ENCODE measurements at places on chromosomes 11 and 22.

DNA sequence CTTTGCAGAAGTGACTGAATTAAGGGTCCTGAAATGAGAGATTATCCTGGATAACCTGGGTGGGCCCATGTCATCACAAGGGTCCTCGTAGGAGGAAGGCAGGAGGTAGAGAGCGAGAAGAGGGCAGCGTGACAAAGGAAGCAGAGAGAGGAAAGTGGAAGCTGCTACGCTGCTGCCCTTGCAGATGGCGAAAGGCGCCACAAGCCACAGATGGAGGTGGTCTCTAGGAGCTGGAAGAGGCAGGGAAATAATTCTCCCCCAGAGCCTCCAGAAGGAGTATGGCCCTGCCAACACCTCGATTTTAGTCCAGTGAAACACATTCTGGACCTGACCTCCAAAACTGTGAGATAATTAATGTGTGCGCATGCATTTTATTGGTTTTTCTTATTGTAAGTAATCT lies 13.4 kb downstream of the TMEM184B start:
- DNase-seq = no peak

DNA sequence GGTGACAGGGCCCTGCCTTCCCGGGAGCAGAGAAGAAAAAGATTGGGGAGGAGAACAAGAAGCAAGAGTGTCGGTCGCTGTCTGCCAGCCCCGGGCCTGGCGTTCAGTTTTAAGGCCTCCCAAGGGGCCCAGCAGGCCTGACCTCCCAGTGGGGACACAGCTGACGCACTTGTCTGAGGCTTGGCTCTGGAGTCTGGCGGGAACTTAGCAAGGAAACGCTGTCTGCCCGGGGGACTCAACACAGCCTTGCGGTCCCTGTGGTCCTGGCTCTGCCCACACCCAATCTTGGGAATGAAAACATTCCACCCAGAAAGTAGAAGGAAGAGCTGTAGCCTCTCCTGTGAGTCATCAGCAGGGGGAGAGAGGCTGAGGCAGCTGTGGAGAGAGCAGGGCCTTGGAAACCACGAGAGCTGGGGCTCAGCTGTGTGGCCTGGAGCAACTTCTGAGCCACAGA lies 54.4 kb downstream of the TRAF6 start:
- no peak for DNase-seq

DNA sequence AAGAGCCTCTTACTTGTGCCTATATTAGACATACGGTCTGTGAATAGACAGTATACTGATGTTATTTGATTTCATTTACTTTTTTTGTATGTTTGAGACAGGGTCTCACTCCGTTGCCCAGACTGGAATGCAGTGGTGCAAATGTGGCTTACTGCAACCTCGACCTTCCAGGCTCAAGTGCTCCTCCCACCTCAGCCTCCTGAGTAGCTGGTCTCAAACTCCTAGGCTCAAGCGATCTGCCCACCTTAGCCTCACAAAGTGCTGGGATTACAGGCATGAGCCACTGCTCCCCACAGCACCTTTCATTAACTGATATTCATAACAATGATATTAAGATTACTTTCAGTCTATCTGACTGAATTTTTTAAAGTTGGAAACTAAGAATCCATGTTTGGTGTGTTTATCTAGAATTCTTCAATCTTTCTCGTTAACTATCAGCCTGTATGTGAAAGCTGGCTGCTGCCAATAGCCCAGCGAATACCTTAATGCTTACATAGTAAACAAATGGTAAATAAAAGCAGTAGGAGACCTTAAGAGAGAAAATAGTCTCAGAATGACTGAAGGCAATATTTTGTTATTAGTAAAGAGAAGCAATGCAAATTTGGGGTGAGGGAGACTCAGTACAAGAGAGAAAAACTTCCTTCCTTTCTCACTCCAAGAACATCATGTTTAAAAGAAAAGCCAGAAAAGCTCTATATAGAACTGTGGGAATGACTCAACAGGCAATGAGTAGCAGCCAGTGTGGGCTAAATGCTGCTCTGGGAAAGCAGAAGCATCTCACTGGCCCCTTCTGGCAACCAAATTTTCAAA lies 101.9 kb downstream of the MRTFA start:
- DNase-seq = no peak

GRCh38 chr22:38097557-38098409 lies 12.7 kb downstream of the BAIAP2L2 start:
- no peak for DNase-seq

- DNase-seq = no peak
These were observed 44.2 kb downstream of the CERK start for GRCh38 chr22:46693634-46694415.

DNA sequence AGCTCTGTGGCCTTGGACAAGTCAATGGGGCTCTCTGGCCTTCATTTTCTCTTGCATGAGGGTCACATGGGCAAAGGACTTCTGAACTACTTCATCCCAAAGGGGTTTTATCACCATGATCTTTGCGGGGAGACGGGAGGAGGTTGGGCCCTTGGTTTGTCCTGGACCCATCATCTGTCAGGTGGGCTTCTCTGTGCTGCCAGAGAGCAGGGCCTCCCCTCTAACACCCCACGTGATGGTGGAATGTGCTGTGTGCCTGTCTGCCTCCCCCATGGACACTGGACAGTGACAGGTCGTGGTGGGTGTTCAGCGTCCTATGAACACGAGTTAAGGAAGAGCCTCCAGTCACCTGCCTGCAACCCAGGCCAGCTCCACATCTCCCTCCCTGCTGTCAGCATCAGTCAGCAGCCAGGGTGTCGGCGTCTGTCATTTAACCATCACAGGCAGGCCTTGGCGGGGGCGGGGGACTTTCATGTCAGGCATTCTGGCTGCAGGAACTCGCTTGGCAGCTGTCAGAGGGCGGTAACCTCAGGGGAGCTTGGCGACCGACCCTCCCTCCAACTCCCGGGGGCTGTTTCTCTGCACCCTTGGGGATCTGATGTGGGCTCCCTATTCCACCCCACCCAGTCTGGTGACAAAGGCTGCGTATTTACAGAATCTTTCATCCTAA lies 2.6 kb upstream of the SUN2 start:
- peak; percentile 86 for DNase-seq

DNA sequence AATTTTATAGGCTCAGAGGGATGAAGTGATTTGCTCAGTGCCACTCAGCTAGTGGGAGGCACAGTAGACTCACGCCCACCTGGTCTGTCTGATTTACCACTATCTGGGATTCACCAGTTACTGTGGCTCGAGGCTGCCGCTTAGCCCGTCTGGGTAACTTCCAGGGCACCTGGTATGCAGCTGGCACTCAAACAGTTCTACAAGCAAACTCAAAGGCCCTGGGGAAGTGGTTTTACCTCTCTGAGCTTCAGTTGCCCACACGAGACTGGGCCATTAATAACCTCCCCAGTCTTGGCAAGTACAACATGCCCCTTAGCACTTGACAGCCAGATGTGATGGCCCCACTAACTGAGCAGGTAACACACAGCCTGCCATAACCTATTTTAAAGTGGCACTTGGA lies 2.6 kb downstream of the GDPD5 start:
- no peak for DNase-seq

DNA sequence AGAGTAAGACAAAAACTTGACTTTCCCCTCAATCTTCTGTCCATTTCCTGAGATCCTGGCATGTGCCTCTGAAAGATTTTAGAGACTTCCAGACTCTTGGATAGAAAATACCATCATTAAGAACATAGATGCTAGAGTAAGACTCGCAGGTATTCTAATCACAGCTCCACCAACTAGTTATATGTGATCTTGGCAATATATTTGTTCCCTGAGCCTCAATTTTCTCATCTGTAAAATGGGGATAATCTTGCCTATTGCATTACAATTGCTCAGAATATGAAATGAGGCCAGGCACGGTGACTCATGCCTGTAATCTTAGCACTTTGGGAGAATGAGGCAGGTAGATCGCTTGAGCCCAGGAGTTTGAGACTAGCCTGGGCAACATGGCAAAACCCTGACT lies 10.7 kb downstream of the RHOG start:
- DNase-seq = no peak

- DNase-seq = peak; percentile 18
These were observed 7.3 kb downstream of the APOBEC3B start for GRCh38 chr22:38989466-38989865.

- no peak for DNase-seq
These were observed 5.3 kb downstream of the DHCR7 start for GRCh38 chr11:71442880-71443279.

GRCh38 chr11:11090495-11090894 lies 232.6 kb upstream of the ZBED5 start:
- no peak for DNase-seq

DNA sequence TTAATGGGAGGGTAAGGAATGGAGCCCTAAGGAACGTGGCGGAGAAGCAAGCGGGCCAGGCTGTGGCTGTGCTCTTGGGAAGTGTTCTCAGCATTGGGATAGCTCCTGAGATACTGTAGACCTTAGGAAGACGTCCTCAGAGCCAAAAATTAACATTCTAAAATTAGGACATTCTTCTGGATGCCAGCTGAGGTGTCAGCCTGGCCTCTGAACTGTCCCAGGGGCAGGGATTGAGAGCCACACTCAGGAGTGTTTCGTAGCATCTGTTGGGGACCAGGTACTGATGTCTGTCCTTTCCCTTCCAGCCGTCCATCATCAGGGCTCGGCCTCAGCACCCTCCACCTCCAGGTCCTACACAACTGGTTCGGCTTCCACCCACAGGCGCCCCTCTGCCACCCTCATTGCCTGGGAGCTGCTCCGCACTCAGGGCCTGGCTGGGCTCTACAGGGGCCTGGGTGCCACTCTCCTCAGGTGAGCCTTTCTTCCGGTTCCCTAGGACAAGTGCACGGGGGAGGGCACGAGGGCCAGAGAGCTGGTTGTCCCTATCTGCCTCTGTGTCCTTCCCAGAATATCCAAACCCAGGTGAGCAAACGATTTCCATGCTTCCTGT lies 23.6 kb downstream of the SLC25A18 start:
- DNase-seq = no peak
